ENCODE measurements at places on chromosomes 12 and 14. TPM values are rescaled to one million over a fixed set of nuclear protein-coding genes. Genes with fewer than 3 reads are reported as not detected.

DNA sequence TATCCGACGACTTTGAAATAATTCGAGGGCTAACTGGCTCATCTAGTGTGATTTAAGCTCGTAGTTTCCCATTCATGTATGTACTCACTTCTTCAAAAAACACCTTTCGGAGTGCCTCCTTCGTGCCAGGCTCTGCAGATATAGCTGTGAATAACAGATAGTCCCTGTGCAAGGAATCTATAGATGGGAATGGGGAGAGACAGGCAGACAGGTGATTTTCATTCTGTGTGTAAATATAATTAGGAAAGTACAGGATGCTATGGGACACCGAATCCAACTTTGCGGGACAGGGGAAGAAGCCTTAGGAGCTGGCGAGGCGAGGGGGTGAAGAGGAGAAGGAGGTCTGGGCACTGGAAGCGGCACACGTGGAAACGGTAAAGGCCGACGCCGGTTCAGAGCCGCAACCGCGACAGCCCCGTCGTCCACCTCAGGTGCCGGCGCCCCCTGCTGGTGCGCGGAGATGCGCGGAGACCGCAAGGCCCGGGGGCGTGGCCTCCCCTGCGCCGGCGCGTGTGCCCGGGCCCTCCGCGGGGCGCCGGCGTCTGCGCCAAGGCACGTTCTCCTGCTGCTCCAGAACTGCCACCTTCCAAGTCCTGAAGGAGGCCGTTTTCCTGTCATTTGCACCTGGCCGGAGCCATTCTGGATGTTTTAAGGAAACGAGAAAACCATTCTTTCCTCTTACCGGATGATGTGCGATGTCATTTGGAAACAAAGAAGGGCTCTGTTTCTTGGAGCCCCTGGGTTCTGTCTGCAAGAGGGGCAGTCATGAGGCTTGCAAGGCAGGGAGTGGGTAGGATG lies 18.0 kb upstream of the CACNA1C start:
- DNase-seq, result peak; percentile 90

DNA sequence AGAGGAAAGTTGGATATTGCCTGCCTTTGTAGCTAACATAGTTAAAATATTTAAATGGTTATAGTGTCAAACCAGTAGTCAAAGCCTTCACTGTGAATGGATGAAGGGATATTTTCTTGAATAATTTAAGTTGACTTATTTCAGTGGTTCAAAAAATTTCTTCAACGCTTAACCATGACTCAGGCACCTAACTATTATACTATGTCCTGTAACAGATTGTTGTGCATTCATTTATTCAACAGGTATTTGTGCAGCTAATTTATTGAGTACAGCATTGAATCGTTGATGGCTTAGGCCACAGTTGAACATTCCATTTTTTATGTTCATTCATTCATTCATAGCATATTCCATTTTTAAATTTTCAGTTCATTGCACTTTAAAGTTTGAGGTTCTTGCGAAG lies 9.2 kb downstream of the HIF1A start:
- no peak for DNase-seq

DNA sequence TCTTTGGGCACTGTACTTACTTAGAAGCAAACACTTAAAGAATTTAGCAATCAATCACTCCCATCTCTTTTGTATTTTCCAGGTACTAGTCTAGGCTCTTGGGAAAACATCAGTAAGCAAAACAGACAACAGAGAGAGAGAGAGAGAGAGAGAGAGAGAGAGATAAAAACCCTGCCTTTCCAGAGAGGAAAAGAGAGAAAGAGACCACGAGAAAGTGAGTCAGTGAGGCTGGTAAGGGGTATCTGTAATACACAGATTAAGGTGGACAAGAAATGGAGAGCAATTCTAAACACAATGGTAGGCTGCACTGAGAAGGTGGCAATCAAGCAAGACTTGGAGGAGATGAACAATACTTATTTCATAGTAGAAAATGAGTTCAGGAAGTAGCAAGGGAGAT lies 119.9 kb upstream of the OVCH1 start:
- no peak for DNase-seq

GRCh38 chr14:23446291-23446851 lies 10.9 kb upstream of the MYH7 start:
- no peak for DNase-seq

MUCL1 gene
- total RNA-seq, result not detected

RIPK3 gene
- total RNA-seq, result 3.6 TPM

Data from left ventricle myocardium inferior (tissue), 1 donor.